Stimulated activated CD4-positive, alpha-beta T cell treated with anti-CD3 and anti-CD28 coated beads, Interleukin-2, amount 100 ng/mL, for 24 hours (primary cell): ENCODE measurements at places on chromosomes 1 and 21.
A peak's percentile ranks its signal among the peaks of the same experiment; 100 is the strongest.

DNA sequence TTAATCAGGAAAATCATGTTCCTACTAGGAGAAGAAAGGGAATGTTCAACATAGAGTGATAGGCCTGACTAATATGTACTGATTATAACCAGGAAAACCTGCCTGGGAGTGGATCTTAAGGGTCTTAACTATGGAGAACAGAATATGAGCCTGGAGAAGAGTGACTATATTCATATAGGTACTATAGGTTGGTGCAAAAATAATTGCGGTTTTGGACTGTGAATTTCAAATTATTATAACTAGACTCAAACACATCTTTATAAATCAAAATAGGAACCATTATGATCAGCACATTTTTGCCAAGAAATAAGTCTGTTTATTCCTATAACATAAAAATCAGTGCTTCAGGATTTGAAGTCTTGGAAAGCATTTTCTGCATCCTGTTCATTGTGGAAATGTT lies 189.8 kb upstream of the ADAMTS5 start:
- DNase-seq = no peak

DNA sequence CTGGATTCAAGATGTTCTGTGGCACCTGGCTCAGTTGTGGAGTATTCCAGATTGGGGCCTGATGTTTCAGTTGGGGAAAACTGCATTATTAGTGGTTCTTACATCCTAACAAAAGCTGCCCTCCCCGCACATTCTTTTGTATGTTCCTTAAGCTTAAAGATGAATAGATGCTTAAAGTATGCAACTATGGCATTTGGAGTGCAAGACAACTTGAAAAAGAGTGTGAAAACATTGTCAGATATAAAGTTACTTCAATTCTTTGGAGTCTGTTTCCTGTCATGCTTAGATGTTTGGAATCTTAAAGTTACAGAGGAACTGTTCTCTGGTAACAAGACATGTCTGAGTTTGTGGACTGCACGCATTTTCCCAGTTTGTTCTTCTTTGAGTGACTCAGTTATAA lies 7.2 kb downstream of the FPGT start:
- no peak for DNase-seq

GRCh38 chr1:177305040-177306018 lies 134.6 kb downstream of the BRINP2 start:
- DNase-seq = no peak

GRCh38 chr1:179034720-179035119 lies 9.0 kb downstream of the FAM20B start:
- no peak for DNase-seq

DNA sequence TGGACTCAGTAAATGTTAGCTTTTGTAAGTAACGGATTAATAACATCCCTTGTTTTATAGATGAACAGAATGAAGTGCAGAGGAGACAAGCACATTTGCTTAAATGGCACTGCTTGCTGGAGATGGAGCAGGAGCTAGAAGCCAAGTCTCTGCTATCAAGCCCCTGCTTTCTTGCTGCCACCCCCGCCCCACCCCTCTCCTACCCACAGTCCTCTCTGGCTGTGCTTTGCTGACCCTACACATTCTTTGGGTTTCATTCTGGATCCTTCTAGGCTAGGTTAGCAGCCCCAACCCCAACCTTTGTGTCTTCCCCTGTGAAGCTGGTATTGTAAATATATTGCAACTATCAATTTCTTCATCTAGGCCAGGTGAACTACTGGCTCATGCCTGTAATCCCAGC lies 77.5 kb upstream of the CAPZB start:
- DNase-seq = no peak

DNA sequence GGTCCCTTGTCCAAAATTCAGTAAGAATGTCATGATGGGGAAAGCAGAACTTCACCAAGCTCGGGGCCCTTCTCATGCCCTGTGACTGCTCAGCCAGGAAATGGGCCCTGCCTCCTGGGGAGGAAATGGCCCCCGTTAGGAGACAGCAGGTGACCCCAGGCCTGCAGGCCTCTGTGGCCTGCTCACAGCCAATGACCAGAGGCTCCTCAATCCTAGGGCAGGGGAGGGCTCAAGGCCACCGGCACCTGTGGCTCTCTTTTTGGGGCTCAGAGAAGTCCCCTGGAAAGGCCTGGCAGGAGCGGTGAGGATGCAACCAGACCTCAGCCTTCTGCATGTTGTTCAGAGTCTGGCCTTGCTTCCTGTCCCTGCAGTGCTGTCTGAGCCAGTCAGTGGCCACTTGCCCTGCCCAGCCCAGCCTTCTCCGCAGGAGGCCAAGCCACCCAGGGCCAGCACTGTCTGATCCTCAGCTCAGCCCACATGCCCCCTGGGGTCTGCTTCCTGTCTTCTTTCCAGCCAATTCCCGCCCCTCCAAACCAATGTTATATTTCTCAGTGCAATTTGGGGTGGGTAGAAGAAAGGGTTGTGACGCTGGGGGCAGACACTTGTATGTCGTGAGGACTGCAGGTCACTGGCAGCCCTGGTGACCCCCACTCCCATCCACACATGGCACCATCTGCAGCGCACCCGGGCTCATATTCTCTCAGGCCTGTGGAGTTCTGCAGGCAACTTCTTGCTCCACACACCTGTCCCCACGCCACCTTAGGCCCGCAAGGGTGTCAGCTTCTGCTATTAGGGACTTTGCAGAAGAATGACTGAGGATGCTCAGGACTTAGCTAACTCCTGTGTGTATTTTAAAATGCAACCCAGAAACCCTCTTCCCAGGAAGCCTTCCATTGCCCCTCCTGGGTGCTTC lies 83.6 kb downstream of the ITPKB start:
- DNase-seq = no peak

GRCh38 chr1:227793948-227794816 lies 21.3 kb upstream of the PRSS38 start:
- no peak for DNase-seq

DNA sequence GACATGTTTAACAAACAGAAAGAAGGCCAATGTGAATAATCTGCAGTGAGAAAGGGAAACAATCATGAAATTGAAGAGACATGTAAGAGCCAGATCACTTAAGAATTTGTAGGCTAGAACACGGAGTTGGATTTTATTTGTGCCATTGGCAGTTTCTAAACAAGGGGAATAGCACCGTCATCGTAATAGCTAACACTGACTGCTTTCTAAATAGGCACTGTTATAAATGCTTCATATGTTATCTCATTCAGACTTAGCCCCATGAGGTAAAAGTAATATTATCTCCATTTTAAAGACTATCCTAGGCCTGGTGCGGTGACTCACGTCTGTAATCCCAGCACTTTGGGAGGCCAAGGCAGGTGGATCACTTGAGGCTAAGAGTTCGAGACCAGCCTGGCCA lies 12.1 kb downstream of the C1orf185 start:
- no peak for DNase-seq

- DNase-seq = no peak
These were observed 8.8 kb downstream of the MATN1 start for GRCh38 chr1:30714536-30715090.

GRCh38 chr1:149972547-149972946 lies 35.9 kb upstream of the MTMR11 start:
- DNase-seq = no peak

DNA sequence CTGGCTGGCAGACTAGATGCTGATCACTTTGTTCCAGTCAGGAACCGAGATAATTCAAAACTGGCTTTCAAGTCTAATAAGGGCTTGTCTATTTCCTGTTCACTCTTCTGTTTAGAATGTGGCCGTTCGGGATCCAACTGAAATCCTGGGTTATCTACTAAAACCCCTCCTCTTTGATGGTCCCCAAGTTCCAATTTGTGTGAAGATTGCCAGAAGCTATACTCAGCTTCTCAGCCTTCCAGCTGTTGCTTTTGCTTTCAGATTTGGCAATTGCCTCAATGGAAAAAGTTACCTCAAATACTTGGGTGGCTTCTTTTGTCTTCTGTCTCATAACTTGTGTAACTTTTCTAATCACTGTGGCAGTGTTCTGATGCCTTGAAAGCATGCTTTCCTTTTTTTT lies 43.7 kb downstream of the BTBD8 start:
- DNase-seq = no peak

DNA sequence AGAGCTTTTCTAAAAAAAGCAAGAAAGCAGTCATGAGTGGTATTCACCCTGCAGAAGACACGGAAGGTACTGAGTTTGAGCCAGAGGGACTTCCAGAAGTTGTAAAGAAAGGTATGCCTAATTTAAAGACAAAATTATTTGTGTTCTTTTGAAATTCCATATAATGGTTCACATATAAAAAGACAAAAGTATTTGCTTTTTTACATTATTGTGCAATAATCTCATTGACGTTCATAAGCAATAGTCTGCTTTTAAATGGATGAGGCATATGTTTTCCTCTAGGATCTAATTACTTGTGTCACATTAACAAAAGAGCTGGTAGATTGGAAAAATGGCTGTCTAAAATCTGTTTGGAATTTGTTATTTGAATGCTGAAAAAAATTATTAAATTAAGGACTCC lies 54.3 kb downstream of the CENPF start:
- no peak for DNase-seq

DNA sequence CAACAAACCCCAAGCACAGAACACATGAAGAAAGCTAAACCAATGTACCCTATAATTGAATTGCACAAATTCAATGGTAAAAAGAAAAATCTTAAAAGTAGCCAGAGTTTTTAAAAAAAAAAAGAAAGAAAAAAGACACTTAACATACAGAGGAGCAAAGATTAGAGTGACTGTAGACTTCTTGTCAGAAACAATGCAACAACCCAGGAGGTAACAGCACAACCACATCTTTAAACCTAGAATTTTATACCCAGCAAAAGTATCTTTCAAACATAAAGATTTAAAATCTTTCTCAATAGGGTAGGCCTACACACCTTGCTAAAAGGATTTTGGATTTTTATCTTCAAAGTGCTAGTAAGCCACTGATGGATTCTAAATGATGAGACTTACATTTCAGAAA lies 64.4 kb downstream of the PHTF1 start:
- DNase-seq = no peak

DNA sequence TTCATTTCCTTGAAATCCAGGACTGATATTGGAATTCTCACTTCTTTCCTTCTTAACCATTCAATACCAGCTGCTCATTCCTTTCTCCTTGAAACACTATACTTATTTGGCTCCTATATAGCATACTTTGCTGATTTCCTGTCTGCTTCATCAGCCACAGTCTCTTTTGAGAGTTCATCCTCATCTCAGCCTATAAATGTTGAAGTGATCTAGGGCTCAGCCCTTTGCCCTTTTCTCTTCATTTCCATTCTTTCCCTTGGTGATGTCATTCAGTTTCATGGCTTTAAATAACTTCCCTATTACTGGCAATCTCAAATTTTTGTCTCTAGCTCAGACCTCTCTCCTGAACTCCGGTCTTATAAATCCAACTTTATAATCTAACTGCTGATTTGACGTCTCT lies 24.1 kb upstream of the RABGAP1L start:
- no peak for DNase-seq

GRCh38 chr1:89941110-89941766 lies 53.7 kb upstream of the ZNF326 start:
- no peak for DNase-seq

DNA sequence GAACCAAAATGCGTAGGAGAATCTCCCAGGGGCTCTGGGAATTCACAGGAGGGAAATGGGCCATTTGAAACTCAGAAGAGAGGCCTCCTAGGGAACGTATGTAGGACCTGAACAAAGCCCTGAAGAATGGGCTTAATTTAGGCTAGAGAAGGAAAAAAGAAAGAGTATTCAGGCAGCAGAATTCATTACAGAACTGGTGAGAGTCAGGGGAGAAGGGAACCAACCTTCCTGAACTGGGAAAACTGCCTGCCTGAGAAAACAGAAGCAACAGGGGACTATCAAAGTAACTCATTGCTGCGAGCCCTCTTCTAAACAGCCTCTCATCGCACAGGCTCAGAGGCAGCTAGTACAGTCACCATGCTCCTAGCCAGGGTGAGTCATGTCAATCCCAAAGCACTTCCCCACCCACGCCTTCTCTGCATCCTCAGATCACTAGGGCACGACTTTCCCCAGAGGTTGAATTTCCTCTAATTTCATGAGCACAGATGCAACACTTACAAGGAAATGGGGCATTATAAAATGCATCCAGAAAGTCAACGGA lies 98.1 kb downstream of the ADSS2 start:
- DNase-seq = peak; percentile 14

DNA sequence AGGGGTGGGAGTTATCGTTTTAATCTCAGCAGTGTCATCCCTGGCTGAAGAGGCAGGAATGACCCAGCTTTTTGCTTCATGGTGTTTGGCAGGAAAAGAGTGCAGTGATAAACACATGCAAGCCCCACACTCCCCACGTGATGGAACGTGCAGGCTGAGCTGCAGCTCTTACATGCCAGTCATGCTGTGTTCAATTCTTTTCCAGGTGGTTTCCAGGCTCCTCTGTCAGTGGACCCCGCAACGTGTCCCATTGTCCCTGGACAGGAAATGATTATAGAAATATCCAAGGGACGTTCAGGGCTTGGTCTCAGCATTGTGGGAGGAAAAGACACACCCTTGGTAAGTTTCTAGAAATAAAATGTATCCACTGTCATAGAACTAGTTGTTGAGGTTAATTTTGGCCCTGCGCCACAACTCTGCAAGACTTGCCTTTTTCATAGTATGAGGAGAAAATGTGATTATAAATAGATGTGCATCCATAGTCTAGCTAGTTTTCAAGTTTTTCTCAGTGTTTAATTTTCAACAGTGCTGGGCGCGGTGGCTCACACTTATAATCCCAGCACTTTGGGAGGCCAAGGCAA lies 110.2 kb upstream of the L1TD1 start:
- DNase-seq = no peak

DNA sequence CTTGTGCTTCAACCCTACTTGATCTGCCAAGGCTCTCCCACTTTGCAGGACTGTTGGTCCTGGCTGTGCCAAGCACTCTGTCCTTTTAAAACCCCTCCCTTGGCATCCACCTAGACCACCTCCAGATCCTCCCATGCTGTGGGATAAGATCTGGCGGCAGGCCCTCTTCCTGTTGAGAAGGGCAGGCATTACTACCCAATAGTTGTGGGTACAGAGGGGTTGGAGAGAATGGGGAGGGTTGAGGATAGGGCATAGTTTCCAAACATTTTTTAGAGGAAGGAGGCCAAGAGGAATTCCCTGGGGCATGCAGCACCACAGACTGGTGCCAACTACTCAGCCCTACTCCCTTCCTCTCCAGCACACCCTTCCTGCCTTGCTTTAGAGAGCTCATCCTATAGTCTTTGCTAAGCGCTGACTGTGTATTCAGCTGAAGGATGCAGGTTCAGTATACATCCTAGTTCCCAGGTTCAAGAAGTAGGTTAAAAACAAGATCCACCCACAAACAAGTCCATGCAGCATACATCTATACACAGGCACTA lies 70.7 kb downstream of the TRABD2B start:
- no peak for DNase-seq

- DNase-seq = no peak
These were observed 455.5 kb downstream of the MATN1 start for GRCh38 chr1:30267856-30268255.

DNA sequence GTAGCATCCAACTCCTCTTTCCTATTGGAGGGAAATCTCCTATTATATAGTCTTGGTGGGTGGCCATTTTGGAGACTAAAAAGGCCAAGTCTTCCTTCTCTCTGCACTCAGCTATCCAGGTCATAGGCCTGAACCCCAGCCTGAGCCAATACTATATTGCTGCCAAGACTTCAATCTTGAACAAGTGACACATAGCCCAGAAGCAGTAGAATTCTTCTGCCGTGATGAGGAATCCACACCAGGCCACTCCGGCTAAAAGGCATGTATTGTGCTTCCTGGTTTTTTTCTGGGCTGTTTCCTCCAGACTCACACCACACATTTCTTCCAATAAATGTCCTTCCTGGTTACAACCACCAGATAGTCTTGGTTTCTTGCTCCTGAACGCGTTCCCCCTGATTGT lies 43.0 kb downstream of the ATF3 start:
- no peak for DNase-seq
